ENCODE measurements at places on chromosomes 4 and X. TPM values are rescaled to one million over a fixed set of nuclear protein-coding genes. Genes with fewer than 3 reads are reported as not detected.
A peak's percentile ranks its signal among the peaks of the same experiment; 100 is the strongest.

DNA sequence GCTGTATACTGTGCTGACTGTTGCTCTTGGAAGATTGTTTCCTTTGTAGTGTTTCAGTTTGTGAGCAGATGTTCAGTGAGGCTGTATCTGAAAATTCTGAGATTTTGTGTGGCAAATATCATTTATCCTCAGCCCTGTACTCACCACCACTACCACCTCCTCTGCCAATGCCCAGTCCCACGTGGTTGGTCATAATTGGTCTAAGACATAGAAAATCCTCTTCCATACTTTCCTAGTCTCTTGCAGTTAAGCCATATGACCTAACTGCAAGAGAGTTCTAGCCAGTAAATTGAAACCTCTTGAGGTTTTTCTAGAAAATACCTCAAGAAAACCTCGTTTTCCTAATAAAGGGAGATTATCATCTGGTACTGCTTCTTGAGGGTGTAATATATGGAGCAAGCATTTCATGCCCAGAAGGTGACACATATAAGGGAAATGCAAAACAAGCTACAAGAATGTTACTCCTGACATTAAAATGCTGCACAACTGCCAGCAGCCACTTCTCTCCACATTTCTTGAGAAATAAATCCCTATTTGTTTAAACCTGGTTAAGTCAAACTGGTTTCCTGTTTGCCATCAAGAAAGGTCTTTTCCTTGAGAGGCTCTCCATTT is 32.8 kb downstream of the ABCE1 start:
- DNase-seq = no peak
- H3K27me3 ChIP-seq = no peaks in the 10 kb centered on the region
- H3K36me3 ChIP-seq = peaks cover under 1% of the 10 kb centered on the region
- no peak overlapping the region for H3K4me3 ChIP-seq
- peak overlapping the region; percentile 28 for H3K27ac ChIP-seq
- no peaks in the 10 kb centered on the region for H3K4me1 ChIP-seq

- no peak for DNase-seq
- H3K27ac ChIP-seq = no peak overlapping the region
- H3K4me1 ChIP-seq = no peaks in the 10 kb centered on the region
- H3K27me3 ChIP-seq = no peaks in the 10 kb centered on the region
- no peak overlapping the region for H3K4me3 ChIP-seq
Observed at GRCh38 chr4:19254486-19254885, 997.2 kb upstream of the SLIT2 start.

DNA sequence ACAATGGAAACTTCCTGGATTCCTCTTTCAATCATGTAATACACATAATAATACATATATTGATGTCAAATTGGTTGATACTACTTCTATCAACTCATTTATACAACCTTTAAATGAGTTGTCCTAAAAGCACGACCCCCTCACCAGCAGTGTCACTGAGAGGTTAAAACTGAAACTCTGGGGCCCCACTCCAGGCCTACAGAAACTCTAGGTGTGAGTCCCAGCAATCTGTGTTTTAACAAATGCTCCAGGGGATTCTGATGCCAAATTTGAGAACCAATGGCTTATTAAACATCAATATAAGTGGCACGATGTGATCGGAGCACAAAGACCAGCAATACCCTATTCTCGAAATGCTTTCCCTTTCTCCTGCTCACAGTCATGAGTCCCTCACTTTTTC is 47.9 kb downstream of the ATP8A1 start:
- no peak overlapping the region for H3K4me3 ChIP-seq
- H3K4me1 ChIP-seq = peaks cover 4% of the 10 kb centered on the region
- no peaks in the 10 kb centered on the region for H3K27me3 ChIP-seq

- H3K4me3 ChIP-seq = no peak overlapping the region
- H3K27ac ChIP-seq = no peak overlapping the region
- no peak for DNase-seq
- H3K36me3 ChIP-seq = no peaks in the 10 kb centered on the region
- H3K27me3 ChIP-seq = no peaks in the 10 kb centered on the region
Observed at GRCh38 chr4:122662701-122663100, 41.8 kb upstream of the IL21 start.

GRCh38 chr4:137531986-137532868 is at the start of gene PCDH18:
TSS of gene PCDH18 (minus strand) at chr4:137532494. CDS start at chr4:137532088, 406 bp downstream.
- no peak within 1 kb of the TSS for H3K27ac ChIP-seq
- H3K4me1 ChIP-seq = peaks cover 11% of the 10 kb centered on the region
- peak; percentile 94 for DNase-seq

GRCh38 chrX:68536429-68536828 is 37.6 kb downstream of the YIPF6 start:
- no peaks in the 10 kb centered on the region for H3K4me1 ChIP-seq
- DNase-seq = no peak
- no peaks in the 10 kb centered on the region for H3K36me3 ChIP-seq
- H3K27me3 ChIP-seq = no peaks in the 10 kb centered on the region

- H3K27me3 ChIP-seq = no peaks in the 10 kb centered on the region
- no peak overlapping the region for H3K27ac ChIP-seq
- no peak for DNase-seq
- no peaks in the 10 kb centered on the region for H3K36me3 ChIP-seq
Observed at GRCh38 chrX:13050151-13050550, 5.7 kb upstream of the FAM9C start.

- no peaks in the 10 kb centered on the region for H3K4me1 ChIP-seq
- no peak overlapping the region for H3K27ac ChIP-seq
- no peak for DNase-seq
- no peaks in the 10 kb centered on the region for H3K36me3 ChIP-seq
- no peaks in the 10 kb centered on the region for H3K27me3 ChIP-seq
Observed at GRCh38 chrX:45553417-45553816, 352.7 kb upstream of the DIPK2B start.

- no peak overlapping the region for H3K27ac ChIP-seq
- no peak overlapping the region for H3K4me3 ChIP-seq
- H3K4me1 ChIP-seq = no peaks in the 10 kb centered on the region
Observed at GRCh38 chr4:158962393-158962792, 140.5 kb upstream of the RAPGEF2 start.

DNA sequence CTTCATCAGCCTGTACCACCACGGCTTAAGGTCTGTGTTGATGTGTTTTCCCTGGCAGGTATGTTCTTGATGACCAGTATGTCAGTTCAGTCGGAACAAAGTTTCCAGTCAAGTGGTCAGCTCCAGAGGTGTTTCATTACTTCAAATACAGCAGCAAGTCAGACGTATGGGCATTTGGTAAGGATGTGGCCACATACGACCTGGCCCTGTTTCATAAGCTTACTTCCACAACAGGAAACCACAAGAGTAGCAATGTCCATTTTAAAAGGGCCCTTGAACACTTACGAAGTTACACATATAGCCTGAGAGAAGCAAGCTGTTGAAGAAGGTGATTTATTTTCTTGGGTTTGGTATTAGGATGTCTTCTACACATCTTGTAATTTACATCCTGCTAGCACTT is 46.1 kb downstream of the BMX start:
- no peaks in the 10 kb centered on the region for H3K36me3 ChIP-seq
- no peak overlapping the region for H3K4me3 ChIP-seq
- DNase-seq = no peak
- H3K4me1 ChIP-seq = no peaks in the 10 kb centered on the region
- H3K27me3 ChIP-seq = no peaks in the 10 kb centered on the region

DNA sequence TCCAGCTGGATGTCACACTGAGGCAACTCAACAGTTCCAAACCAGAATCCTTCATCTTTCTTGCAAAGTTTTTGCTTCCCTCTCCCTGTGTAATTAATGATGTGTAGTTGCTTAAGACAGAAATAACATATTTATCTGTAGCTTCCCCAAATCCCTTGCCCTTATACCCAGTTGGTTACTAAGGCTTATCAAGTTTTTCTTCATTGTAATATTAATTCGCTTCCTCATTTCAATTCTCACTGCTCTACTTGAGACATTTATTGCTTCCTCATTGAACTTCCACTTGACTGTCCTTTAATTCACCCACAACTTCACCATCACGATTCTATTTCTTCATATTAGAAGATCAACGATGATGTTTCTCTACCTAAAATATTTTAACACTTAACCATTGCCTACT is 386.6 kb upstream of the CPEB2 start:
- DNase-seq = no peak
- no peak overlapping the region for H3K27ac ChIP-seq
- H3K4me3 ChIP-seq = no peak overlapping the region
- H3K4me1 ChIP-seq = no peaks in the 10 kb centered on the region

DNA sequence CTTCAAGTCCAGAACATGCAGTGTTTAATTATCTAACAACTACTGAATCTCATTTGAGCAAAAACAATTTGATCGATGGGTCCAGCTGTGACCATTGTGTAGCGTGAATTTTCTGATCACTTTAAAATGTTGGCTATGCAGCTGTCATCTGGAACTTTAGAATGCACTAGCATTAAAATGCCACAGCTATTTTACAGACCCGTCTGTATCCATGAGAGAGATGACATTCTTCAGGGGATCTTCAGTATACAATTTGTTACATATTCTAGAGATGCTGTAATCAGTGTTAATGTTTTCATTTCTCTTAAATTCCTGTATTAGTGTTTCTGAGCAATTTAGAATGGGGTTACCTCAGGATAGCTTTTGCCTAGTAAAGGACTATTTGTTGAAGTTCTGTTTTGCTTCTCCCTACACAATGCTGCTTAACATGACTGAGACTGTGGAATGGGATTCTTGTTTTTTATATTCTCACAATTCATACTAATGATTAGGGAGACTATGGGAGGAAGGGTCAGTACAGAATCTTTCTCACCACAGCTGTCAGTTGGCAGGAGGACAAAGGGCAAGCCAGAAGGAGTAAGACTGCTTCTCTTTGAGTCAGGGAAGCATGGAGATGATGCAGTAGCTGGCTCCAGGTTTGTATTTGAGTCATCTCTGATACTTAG is 13.2 kb upstream of the CTSO start:
- DNase-seq = no peak
- H3K27ac ChIP-seq = no peak overlapping the region
- no peak overlapping the region for H3K4me3 ChIP-seq
- H3K4me1 ChIP-seq = no peaks in the 10 kb centered on the region

DNA sequence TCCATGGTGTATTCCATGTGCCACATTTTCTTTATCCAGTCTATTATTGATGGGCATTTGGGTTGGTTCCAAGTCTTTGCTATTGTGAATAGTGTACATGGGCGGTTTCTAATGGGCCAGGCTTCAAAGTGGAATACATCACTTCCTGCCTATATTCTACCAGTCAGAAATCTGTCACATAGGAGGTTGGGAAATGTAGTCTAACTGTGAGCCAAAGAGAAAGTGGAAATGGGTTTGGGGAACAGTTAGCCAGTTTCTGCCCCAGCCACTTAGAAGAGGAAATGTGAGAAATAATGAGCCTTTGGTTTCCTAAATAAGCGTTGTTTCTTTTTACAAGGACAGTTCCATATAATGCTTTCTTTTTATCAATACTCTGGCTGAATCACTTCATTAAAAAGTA is 85.1 kb upstream of the AP1S2 start:
- H3K4me1 ChIP-seq = no peaks in the 10 kb centered on the region
- no peak overlapping the region for H3K4me3 ChIP-seq
- H3K27me3 ChIP-seq = no peaks in the 10 kb centered on the region
- H3K36me3 ChIP-seq = no peaks in the 10 kb centered on the region
- no peak for DNase-seq

GRCh38 chr4:891747-892146 is 40.4 kb downstream of the GAK start:
- DNase-seq = no peak
- H3K4me1 ChIP-seq = no peaks in the 10 kb centered on the region
- no peak overlapping the region for H3K27ac ChIP-seq

DNA sequence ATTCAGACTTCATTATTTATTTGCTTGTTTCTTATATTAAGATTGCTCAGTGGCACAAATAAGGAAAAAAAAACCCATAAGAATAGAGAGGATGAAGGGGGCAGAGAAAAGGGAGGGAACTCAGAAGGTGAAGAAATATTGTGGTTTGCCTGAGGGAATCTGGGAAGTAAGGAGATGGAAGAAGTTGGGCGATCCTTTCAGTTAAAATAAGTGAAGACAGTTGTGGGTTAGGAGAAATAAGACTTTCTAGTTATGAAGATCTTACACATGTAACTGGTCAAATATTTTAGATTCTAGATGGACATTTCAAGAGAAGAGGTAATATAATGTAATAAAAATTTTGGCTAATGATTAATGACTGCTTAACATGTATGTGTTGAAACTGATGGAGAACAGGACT is 138.7 kb upstream of the LIMCH1 start:
- no peaks in the 10 kb centered on the region for H3K36me3 ChIP-seq
- peaks cover 15% of the 10 kb centered on the region for H3K4me1 ChIP-seq
- no peaks in the 10 kb centered on the region for H3K27me3 ChIP-seq
- H3K4me3 ChIP-seq = no peak overlapping the region
- DNase-seq = no peak

DNA sequence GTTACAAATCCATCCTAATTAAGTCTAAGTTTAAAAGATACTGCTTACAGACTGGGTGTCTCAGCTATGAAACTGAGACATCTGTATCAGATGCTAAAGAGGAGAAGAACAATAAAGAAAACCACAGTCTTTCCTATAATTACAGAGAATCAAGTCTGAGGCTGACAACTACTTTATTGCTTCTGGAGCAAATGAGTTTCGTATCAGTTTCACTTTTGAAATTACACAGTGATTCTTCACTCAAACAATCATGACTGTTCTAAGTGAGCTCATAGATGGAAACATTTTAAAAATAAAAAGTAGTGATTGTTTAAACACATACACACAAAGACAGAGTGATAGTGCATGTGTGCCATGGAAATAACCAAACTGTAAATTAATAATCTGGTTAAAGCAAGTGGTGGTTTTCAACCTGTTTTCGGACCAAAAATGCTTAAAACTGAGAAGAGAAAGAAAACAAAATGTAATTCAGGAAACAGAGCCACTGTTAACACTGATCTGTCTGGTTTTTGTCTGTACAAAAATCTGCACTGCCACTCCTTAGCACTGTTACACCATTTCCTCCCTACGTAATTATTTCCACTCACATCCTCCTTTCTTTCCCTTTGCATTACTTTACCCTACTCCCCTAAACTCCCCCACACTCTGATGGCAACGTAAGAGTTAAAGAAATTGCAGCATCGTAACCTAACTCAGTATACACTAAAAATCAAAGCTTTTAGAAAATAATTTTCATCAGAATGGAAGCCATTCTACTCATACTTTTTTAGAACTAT is 12.5 kb downstream of the RFC1 start:
- H3K27ac ChIP-seq = peak overlapping the region; percentile 28
- H3K4me1 ChIP-seq = no peaks in the 10 kb centered on the region
- DNase-seq = no peak
- peak overlapping the region; percentile 54 for H3K4me3 ChIP-seq
- no peaks in the 10 kb centered on the region for H3K27me3 ChIP-seq

- H3K27ac ChIP-seq = no peak overlapping the region
- H3K27me3 ChIP-seq = no peaks in the 10 kb centered on the region
- no peak for DNase-seq
- no peaks in the 10 kb centered on the region for H3K36me3 ChIP-seq
- H3K4me3 ChIP-seq = no peak overlapping the region
Observed at GRCh38 chr4:168694667-168695066, 197.8 kb downstream of the PALLD start.

The NAP1L2 gene
- 7.2 TPM for total RNA-seq

The SATL1 gene
- not detected for total RNA-seq

The F8A3 gene
- 4.1 TPM for total RNA-seq

The SHROOM4 gene
- total RNA-seq = 16.4 TPM

The CENPE gene
- total RNA-seq = 1.3 TPM

The RIBC1 gene
- total RNA-seq = 0.48 TPM

The FGB gene
- total RNA-seq = not detected

The ITM2A gene
- total RNA-seq = 40.7 TPM

The ERAS gene
- not detected for total RNA-seq

Data from aorta (tissue), 5 donors.